Stimulated activated CD4-positive, alpha-beta T cell treated with anti-CD3 and anti-CD28 coated beads, Interleukin-1b, Interleukin-23, amount 100 ng/mL, for 1 hour (primary cell): ENCODE measurements at places on chromosomes 2 and 18.

GRCh38 chr18:8559612-8560186, 49.5 kb upstream of the RAB12 start:
- no peak for DNase-seq

- peak; percentile 70 for DNase-seq
Observed at GRCh38 chr2:8544786-8545694, 136.8 kb upstream of the ID2 start.

DNA sequence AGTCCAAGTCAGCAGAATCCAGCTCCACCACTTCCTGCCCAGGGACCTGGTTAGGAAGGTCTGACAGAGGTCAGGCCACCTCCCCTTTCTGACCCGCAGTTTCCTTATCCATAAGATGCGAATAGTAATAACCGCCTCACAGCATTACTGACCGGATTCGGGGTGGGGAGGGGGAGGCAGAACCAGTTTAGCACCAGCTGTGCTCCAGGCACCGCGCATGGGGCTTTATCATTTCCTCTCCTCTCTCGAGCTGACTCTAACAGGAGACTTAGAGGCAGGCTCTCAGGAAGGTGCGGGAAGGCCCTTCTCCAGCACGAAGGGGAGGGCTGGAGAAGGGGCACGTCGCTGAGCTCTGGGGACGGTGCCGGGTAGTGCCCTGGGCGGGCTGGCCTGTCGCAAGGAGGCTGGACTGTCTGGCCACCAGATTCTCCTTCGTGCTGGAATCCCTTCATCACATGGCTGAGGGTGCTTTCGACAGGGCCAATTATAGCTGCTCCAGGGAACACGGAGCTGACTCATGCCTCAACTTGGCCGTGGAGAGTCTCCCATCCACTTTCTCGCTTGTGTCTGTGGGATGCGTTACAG, 5.7 kb downstream of the EHD3 start:
- no peak for DNase-seq

DNA sequence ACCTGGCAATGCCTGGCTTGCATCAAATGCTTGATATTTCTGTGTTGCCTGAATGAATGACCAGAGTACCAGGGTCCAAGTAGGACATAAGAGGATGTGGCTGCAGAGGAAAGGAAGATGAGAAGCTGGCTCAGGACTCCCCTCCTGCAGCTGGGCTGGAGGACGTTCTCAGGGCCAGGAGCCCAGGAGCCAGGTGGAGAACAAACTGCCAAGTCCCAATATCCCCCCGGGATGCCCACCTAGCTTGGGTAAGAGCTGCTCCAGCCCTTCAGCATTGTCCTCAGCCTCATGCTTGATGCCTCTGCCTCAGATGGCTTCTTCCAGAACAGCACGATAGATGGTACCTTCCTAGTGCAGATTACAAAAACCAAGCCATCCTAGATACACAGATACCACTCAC, 8.6 kb upstream of the ATP6V1B1 start:
- no peak for DNase-seq

DNA sequence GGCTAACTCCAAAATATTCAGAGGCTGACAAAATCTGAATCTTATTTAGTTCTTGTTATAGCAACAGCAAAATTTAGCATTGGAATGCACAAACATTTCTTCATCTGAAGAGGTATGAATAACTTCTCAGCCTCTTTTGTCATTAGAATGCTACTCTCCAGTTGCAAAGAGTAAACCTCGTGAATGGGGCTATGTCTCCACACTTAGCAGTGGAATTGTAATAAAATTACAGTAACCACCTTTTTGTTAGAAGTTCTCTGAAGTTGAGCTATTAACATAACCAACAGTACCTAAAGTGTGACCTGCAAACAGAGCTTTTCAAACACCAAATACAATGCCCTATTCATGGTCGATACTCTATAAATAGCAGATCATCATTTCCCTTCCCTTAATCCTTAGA, 50.2 kb upstream of the GALNT3 start:
- DNase-seq = no peak

- no peak for DNase-seq
Observed at GRCh38 chr2:215401896-215402379, 33.9 kb downstream of the FN1 start.

- DNase-seq = no peak
Observed at GRCh38 chr2:64624108-64624610, 29.6 kb downstream of the SERTAD2 start.

GRCh38 chr2:62119311-62119974, 76.5 kb upstream of the B3GNT2 start:
- DNase-seq = no peak

DNA sequence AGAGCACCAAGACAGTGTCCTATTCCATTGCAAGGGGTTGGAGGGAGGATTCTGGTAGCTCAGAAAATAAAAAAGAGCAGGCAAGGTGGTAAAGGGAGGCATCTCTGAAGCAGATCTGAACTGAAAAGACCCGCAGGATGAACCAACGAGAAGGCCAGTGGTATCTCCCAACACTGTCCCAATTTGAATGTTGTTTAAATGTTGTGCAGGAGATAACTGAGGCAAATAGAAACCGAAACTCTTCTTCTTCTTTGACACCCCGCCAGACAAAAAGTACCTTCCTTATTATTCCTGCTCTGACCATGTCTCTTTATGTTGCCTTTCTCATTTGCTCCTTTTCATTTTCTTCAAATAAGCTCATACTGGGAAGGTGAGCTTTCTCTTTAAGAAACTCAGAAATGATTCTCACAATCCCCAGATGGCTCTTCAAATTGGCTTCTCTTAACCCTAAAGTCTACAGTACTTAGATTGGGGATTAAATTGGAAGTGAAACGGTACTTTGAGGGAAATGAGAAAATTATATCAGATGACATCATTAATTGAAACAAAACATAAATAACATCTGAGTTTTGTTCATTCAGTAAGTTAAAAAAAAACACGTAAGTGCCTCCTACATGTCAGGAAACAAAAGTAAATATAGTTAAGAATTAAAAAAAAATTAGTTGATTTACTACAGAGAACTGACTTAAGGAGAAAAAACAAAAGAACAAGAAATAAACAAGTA, 143.6 kb downstream of the WDPCP start:
- no peak for DNase-seq

DNA sequence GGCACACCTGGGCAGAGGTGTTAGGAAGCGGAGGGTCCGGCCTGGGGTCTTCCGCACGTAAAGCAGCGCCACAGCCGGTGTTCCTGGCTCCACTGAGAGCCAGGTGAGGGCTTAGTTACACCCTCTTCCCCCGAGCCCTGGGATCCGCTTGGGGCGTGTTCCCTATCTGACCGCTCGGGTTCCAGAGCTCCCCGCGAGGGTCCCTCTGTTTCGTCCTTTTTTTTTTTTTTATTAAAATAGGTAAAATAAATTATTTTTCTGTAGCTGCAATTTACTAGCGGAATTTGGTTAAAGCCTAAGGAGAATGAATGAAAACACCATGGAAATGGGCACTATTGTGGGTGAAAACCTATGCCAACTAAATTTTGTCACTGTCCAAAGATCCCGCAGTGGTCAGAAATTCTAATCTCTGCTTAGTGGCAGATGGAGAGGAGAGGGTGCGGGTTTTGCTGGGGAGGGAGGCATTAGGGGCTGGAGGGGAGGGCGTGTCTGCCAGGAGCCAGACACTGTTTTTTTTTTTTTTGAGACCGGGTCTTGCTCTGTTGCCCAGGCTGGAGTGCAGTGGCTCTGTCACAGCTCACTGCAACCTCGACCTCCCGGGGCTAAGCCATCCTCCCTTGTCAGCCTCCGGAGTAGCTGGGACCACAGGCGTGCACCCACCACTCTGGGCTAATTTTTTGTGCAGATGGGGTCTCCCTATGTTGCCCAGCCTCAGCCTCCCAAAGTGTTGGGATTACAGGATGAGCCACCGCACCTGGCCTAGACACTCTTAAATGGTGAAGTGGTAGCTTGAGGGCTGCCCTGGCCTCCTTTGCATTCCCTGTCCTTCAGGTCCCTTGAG, 834 bp downstream of the PDCL3 start:
- DNase-seq = no peak

- DNase-seq = no peak
Observed at GRCh38 chr2:86392873-86393518, 48.2 kb upstream of the KDM3A start.

GRCh38 chr2:234421-234820, 29.4 kb downstream of the SH3YL1 start:
- no peak for DNase-seq

GRCh38 chr2:29700560-29700959, 220.8 kb downstream of the ALK start:
- DNase-seq = no peak

DNA sequence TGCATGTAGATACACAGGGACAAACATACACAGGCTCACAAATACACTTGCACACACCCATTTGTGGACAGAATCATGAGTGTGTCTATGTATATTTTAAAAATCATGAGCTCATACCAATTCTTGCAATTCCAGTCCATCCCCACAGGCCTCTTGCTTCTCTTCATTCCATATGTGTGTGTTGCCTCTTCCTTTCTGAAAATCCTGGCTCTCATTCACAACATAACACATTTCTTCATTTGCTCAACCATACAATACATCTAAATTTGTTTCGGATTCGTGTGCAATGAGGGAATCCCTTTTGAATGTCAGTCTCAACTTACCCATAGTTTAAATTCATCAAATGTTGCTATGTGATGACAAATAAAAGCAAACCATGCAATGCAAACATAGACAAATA, 51.4 kb downstream of the GNAL start:
- DNase-seq = no peak
